ENCODE measurements at places on chromosomes 7 and 10.

- DNase-seq = no peak
Observed at GRCh38 chr10:3116508-3117100, 49.3 kb downstream of the PFKP start.

- DNase-seq = no peak
Observed at GRCh38 chr7:68362745-68363518, 1235.3 kb upstream of the AUTS2 start.

GRCh38 chr7:126768836-126769235 lies 483.9 kb downstream of the GRM8 start:
- DNase-seq = no peak

- no peak for DNase-seq
Observed at GRCh38 chr10:72567421-72567820, 58.5 kb downstream of the MICU1 start.

DNA sequence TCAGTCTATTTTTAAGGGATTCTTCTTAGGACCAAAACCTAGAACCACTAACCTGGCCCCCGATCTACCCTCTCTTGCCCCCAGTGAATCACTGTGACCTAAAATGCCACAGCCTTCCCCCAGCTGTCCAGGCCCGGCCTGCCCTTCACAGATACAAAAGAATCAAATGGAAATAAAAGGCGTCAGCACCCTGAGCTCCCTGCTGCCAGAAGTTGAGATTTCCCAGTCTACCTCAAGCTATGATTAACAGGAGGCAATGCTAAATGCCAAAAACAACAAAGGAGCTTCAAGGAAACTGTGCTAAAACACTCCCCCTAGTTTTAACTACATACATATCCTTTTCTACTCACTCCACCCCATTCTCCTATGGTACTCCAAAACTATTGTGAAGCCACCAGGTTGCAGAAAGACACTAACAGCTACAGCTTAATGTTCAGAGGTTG lies 67.8 kb downstream of the GSAP start:
- DNase-seq = no peak

GRCh38 chr10:80805343-80806020 lies 267.8 kb downstream of the SH2D4B start:
- no peak for DNase-seq

- DNase-seq = no peak
Observed at GRCh38 chr7:100584683-100585510, 1.0 kb downstream of the LRCH4 start.

DNA sequence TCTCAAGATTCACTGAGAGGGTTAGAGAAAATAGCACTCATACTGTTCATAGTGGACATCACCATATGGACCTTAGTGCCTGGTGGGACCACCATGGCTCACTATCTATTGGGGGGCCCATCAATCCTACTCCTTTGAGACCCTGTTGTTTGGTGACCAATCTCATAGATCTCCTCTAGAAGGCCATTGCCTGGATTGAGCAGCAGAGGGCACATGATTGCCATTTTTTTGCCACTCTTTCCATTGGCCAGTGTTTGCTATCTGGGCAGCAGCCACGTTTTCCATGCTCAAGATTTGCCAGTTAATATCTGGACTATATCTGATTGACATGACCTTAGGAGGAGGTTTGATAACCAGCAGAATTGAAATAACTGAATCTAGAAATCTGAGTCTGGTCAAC lies 244.5 kb downstream of the ITGB1 start:
- no peak for DNase-seq

DNA sequence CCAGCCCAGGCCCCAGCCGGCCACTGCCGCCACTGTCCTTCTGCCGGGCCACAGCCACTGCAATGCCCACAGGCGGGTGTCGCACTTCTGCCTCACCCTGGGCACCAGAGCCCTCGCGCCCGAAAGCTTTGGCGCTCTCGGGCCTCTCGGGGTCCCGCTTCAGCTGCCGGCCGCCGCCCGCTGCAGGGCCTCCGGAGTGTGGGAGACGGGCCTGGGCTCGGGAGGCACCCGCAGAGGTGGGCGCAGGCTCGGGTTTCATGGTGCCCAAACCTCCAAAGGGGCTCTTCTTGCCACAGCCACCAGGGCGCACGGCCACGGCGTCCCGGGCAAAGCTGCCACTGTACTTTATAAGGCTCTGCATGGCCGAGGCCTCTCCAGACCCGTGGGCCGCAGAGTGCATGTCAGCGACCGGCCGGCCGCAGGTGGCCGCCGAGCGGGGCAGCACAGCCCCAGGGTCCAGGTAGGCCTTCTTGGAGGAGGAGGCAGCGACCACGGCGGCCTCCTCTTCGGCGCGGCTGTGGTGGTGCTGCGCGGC lies 35.9 kb downstream of the TNRC18 start:
- DNase-seq = no peak

DNA sequence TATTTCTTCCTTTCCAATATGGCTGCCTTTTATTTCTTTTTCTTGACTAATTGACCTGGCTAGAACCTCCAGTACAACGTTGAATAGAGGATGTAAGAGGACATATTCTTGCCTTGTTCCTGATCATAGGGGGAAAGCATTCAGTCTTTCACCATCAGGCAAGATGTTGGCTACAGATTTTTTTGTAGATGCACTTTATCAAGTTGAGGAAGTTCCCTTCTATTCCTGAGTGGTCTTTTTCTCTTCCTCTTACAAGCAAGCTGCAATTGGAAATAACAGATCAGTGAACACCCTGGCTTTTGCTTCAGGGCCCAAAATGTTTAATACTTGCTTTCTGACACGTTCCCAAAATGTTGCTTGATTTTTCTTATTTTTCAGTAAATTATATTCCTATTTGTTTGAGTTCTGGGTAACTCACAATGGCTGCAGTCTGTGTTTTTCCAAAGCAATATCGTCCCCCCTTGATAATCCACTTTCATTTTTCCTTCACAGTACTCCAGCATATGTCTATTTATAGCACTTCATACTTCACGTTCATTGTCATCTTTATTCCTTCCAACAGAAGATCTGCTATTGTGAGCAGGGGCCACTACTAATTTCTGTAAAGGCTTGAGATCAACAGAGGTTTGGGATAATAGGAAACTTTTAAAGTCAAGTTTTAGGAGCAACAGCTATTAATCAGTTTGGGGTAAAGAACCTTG lies 11.7 kb downstream of the CPEB3 start:
- DNase-seq = no peak

DNA sequence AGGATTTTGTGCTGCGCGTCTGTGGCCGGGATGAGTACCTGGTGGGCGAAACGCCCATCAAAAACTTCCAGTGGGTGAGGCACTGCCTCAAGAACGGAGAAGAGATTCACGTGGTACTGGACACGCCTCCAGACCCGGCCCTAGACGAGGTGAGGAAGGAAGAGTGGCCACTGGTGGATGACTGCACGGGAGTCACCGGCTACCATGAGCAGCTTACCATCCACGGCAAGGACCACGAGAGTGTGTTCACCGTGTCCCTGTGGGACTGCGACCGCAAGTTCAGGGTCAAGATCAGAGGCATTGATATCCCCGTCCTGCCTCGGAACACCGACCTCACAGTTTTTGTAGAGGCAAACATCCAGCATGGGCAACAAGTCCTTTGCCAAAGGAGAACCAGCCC lies 3.3 kb downstream of the PIK3CG start:
- no peak for DNase-seq

- no peak for DNase-seq
Observed at GRCh38 chr7:112009081-112009480, 197.1 kb downstream of the DOCK4 start.

GRCh38 chr7:151249034-151249731 lies 689 bp upstream of the SMARCD3 start:
- peak; percentile 37 for DNase-seq

DNA sequence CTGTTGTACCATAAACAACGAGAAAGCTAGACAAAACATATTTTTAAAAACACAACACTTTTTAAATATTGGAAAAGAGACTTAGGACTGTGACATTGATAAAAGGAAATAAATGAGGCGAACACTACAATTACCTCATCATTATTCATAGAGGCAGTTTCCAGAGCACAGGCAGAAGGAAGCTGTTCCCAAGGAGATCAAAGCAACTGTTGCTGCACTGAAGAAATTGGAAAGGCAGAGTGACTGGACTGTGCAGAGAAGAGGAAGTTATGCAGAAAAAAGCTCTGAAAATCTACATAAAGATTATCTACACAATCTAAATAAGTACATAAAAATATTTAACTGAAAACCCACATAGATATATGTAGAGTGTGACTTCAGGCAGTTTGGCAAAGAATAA lies 32.8 kb downstream of the MYO3A start:
- DNase-seq = no peak

- no peak for DNase-seq
Observed at GRCh38 chr10:37975401-37975991, 951 bp downstream of the ZNF25 start.

GRCh38 chr7:88305044-88305443 lies 1.6 kb downstream of the STEAP4 start:
- no peak for DNase-seq

Measured in activated CD4-positive, alpha-beta T cell treated with anti-CD3 and anti-CD28 coated beads, Interleukin-2, amount 50 U/mL, for 48 hours (primary cell).